ENCODE measurements at places on chromosomes 16 and 17.
A peak's percentile ranks its signal among the peaks of the same experiment; 100 is the strongest.

- DNase-seq: no peak
Measured at GRCh38 chr16:3119286-3119685, 6.9 kb downstream of the ZNF205 start.

DNA sequence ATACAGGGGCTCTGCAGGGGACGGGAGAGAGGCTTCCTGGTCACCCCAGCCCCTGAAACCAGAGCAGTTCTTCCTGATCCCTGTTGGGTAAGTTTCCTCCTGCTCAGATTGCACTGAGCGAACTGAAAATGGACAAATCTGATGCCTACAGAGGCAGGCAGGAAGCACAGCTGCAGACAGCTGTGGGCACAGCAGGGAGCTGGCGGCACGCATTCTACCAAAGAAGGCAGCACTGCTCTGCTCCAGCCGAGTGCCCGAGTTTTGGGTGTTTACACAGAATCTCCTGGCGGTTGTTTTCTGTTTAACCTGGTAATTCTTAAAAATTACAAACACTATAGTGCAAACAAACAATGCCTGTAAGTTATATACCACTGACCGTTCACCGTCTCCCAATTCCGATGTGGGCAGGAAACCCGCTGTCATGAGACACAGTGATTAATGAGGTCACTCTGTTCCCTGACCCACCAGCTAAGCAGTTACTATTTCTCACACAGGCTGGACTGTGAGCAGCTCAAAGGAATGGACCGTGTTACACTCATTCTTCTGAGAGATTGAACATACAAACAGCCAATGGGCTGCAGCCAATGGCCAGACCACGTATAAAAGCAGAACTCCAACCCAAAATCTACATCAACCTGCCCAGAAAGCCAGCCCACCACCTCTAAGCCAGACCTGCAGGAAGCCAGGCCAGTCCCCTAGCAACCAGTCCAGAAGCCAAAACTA, 25.5 kb downstream of the NSMCE1 start:
- no peak for DNase-seq

DNA sequence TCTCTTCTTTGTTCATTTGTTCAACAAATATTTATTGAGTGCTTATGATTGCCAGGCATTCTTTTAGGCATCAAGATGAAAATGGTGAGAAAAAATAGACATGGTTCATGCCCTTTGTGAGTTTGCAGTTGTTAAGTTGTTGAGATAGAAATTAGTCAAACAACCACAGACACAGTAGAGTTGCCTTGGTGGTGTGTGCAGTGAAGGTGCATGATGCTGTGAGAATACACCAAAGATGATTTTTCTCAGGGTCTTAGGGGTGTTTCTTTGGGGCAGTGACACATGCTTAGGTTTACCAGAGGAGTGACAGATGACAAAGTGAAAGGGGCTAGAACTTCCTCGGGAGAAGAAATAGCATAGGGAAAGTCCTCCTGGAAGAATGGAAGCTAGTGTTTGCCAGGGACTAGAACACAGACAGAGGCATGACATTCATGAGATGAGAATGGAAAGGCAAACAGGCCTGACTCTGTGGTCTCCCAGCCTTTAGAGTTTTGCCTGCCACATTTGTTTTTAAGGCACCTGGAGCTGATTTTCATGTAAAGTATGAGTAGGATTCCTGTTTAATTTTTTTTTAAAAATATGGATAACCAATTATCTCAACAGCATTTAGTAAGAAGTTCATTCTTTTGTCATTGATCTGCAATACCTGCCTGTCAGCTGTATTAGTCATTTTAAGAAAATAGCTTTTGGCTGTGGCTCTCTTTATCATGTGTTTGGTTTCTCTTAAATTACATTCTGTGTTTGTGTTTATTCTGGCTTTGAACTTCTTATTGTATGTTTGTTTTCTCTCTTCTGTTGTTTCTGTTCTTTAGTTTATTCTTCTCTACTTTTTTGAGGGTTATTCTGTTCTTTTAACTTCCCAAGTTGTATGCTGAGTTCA, 36.6 kb downstream of the CYLD start:
- no peak for DNase-seq

DNA sequence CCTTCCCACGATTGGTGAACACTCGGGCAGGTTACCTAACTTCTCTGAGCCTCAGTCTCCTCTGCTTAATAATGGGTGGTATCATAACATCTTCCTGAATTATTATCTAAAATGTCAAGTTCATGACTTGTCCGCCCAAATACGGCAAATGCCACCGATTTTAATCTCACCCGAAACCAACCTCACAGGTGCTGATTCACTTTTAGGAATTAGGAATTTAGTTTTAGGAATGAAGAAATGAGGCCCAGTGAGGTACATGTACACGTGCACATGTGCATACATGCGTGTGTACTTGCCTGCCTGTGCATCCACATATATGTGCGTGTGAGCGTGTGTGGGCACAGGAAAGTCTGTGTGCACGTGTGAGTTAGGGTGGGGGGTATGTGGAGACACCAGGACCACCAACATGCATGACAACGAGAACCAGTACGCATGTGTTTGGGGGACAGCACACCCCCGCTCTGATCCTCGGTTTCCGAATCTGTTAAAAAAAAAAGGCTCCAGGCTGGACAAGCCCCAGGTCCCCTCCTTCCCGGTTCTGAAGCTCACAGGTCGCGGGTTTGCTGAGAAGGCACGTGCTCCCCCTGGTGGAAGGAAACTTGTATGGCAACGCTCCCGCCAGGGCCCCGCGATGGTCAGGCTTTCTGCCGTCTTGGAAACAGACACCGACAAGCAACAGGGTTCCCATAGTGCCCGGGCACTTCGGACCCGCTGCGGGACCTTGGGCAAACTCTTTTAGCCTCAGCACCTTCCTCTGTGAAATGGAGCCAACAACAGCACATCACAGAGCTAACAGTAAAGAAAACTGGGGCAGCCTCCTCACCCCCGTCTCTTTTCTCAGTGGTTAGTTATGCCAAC, 219.2 kb downstream of the RBFOX3 start:
- DNase-seq: peak; percentile 39

- no peak for DNase-seq
Measured at GRCh38 chr16:28013392-28013791, 50.1 kb downstream of the GSG1L start.

- no peak for DNase-seq
Measured at GRCh38 chr16:87344165-87344930, 27.2 kb upstream of the C16orf95 start.

GRCh38 chr16:74713876-74714275, 13.2 kb upstream of the MLKL start:
- DNase-seq: no peak

DNA sequence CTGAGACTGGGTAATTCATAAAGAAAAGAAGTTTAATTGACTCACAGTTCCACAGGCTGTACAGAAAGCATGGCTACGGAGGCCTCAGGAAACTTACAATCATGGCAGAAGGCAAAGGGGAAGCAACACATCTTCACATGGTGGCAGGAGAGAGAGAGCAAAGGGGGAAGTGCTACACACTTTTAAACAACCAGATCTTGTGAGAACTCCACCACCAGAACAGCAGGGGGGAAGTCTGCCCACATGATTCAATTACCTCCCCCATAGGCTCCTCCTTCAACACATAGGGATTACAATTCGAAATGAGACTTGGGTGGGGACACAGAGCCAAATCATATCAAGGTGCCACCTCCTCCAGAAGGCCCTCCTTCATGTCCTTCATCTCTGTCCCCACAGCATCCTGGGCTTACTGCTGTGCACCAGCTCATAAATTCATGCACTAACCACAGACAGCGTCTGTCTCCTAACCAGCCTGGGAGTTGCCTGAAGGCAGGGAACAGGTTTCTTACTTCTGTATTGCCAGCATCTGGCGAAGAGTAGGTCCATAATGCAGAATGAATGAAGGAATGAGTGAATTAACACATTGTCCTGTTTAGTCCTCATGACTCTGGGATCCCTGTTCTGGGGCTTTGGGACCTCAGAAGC, 74.4 kb downstream of the WSB1 start:
- no peak for DNase-seq

DNA sequence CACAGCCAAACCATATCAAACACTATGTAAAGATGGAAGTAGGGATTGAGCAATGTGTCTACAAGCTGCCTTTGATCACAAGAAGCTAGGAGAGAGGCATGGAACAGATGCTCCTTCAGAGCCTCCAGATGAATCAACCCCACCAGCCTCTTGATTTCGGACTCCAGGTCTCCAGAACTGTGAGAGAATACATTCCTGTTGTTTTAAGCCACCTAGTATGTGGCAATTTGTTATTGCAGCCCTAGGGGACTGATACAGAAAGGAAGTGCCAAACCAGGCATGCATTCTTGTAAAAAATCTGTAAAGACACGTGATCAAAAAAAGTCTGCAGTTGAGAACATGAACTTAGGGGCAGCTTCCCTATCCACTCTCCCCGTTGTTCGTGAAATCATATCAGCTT, 91.1 kb downstream of the C17orf67 start:
- DNase-seq: no peak

DNA sequence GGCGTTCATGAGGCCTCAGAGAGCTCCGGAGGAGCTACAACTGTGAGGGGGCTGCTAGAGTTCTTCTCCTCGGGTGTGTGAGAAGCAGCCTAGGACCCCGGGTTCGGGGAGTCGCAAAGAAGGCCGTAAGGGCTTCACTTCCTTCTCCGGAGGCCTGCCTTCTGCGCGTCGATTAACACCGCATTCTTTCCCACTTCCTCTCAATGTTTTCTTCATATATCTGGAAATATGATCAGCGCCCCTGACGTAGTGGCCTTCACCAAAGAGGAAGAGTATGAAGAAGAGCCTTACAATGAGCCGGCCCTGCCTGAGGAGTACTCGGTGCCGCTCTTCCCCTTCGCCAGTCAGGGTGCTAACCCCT, 449 bp downstream of the SMCR8 start:
- DNase-seq: no peak

DNA sequence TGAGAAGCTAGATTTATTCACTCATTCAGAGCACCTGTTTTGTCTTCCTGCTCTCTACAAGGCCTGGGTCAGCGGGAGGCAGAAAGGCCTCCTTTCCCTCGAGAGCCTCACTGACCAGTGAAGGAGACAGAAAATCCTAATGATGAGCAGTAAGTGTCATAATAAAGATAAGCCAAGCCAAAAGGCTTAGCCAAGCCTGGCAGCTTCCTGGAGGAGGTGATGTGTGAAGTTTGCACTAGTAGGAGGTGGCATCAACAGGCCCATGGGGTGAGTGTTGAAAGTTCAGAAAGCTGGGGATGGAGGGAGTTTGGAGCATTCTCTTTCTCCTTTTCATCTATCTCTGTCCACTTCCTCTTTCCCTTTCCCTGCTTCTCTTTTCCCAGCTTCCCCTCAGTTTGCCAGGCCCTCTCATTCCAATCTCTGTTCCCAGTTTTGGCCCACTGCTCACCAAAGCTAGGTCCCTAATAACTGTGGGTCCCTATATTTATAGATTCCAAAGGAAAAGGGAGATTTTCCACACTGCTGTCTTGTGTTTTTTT, 16.5 kb upstream of the SPNS3 start:
- no peak for DNase-seq

DNA sequence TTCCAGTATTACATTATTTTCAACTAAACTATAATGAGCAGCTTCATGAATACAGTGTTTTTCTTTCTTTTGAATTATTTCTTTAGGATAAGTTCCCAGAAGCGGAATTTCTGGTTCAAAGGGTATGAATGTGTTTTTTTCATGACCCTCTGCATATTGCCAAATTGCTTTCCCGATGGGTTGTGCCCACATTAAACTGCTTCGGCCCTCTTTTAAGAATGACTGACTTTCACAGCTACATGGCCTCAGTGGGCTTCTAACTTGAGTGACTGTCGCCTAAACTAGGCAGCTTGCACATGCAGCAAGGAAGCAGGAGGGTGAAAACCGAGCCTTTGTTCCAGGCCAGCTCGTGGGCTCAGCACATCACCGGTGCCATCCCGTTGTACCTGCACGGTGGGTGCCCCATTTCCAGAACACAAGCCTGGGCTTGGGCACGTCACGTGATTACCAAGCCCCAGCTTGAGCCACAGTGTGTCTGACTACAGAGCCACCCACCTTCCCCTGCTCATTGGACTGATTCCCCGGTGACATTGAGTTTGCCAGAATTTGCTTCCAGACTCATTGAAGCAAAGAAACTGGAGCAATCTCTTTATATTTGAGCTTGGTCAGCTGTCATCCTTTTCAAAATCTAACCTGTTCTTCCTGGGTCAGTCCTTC, 112.8 kb downstream of the CLEC16A start:
- DNase-seq: no peak

DNA sequence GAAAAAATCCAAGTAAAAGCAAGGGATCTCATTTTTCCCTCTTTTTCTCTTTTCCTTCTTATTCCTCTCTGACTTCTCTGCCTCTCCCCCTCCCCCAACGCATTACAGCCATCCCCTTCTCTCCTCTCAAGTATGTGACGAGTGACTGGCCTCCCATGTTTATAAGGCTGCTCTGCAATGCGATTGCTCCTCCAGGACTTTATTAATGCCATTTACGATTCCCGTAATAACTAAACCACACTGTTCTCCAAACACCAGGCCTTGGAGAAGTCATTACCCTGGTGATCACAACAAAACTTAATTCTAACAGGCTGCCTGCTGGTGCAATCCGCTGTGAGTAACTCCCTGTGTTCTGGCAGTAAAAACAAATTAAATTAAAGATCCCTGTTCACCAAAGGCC, 88.8 kb downstream of the HS3ST3B1 start:
- no peak for DNase-seq

- no peak for DNase-seq
Measured at GRCh38 chr17:17957584-17957916, 14.7 kb downstream of the TOM1L2 start.

DNA sequence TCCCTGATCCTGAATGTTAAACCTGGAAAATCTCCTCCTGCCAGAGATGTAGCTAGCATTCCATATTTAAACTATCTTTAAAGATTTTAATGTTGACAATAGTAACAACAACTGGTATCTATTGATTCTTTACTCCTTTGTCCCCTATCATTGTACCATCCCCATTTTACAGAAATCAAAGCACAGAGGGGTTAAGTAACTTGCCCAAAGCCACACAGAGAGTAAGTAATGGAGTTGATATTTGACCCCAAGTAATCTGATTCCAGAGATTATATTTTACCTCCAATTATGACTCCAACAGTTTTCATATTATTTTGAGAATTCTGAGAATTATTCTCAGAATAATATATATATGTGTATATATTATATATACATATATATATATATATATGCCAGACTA, 37.7 kb upstream of the RGS9 start:
- no peak for DNase-seq

DNA sequence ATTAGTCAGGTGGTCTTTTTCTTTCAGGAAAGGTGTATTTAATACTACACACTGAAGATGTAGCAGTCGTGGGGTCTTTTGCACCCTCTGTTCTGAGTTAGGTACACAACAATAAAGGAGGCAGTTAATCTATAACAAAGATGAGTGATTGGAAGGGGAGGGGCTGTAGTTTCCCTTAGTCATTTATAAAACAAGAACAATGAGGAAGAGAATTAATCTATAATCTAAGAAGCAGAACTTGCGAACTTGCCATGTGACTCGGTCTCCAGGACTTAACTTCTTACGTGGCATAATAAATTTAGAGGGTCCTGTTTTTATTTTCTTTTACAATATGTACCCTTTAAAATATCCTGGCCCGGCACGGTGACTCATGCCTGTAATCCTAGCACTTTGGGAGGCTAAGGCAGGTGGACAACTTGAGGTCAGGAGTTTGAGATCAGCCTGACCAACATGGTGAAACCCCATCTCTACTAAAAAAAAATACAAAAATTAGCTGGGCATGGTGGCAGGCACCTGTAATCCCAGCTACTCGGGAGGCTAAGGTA, 8.6 kb upstream of the APPBP2 start:
- DNase-seq: no peak

GRCh38 chr17:17893801-17894644, 57.2 kb upstream of the SREBF1 start:
- no peak for DNase-seq
